ENCODE measurements at places on chromosomes 2 and 18. TPM values are rescaled to one million over a fixed set of nuclear protein-coding genes. Genes with fewer than 3 reads are reported as not detected.

Gene OR6B2
- not detected for total RNA-seq

DNA sequence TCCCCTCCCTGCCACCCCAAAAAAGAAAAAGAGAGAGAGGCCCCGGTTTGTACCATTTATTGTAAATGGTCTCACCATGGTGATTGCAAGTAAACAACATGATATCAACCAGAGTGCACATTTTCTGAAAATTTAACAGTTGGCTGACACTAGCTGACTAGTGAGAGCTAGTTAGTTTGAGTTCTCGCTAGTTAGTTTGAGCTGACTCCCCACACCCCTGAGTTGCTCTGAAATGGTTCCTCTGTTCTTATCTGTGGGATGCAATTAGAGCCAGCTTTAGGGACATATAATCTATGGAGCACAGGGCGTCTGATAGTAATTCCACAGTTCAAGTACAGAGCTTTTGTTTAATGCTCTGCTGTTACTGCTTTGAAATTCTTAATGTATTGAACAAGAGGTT, 13.1 kb downstream of the CASP10 start:
- peaks cover 4% of the 10 kb centered on the region for H3K36me3 ChIP-seq
- H3K4me1 ChIP-seq = peaks cover 53% of the 10 kb centered on the region
- DNase-seq = no peak

- H3K27ac ChIP-seq = no peak overlapping the region
- no peaks in the 10 kb centered on the region for H3K27me3 ChIP-seq
- no peak for DNase-seq
- H3K4me3 ChIP-seq = no peak overlapping the region
- peaks cover 13% of the 10 kb centered on the region for H3K36me3 ChIP-seq
- peaks cover under 1% of the 10 kb centered on the region for H3K4me1 ChIP-seq
Measured at GRCh38 chr18:12998332-12999060, 7.3 kb downstream of the CEP192 start.

DNA sequence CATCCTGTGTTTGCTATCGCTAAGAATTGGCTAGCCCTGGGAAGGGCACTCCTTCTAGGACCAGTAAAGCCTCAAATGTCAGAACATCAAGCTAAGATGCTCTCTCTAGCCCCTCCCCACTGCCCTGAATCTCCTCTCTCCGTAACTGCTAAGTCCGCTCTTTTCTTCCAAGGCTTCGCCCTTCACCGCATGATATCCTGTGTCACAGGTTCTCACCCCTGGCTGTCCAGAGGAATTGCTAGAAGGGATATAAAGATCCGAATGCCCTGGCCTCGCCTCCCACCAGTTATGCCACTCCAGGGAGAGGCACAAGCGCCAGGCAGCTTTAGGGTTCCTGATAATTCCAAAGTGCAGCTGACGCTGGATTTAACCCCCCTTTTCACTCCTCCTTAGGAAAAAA, 17.1 kb upstream of the GPR45 start:
- H3K4me1 ChIP-seq = no peaks in the 10 kb centered on the region
- no peak overlapping the region for H3K27ac ChIP-seq
- H3K4me3 ChIP-seq = no peak overlapping the region
- no peak for DNase-seq
- no peaks in the 10 kb centered on the region for H3K27me3 ChIP-seq

- H3K27ac ChIP-seq = no peak overlapping the region
- H3K36me3 ChIP-seq = peaks cover 34% of the 10 kb centered on the region
- DNase-seq = no peak
- no peak overlapping the region for H3K4me3 ChIP-seq
- no peaks in the 10 kb centered on the region for H3K27me3 ChIP-seq
Measured at GRCh38 chr18:49247781-49248180, 212.7 kb downstream of the DYM start.

DNA sequence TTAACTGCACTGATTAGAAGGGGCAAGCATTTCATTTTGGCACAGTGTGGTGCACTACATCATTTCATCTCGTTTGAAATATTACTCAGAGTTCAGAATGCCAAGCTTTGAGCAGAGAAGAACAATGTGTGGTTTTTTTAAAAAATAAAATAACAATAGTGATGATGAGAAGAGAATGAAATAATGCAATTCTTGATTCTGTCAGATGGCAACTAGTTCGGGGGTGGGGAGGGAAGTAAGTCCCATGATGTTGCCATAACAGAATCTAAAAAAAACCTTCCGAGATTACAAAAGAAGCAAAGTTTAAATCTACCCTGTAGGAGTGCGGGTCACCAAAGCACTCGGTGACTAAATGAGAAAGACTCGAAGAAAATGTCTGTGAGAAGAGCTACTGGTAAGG, 490.4 kb downstream of the NR4A2 start:
- H3K36me3 ChIP-seq = no peaks in the 10 kb centered on the region
- no peaks in the 10 kb centered on the region for H3K27me3 ChIP-seq
- H3K4me1 ChIP-seq = no peaks in the 10 kb centered on the region

Gene SLC5A7
- total RNA-seq = not detected

Gene CNTNAP5
- total RNA-seq = not detected
